Eye (tissue), 1 donor: ENCODE measurements at places on chromosomes 6 and 20.

- DNase-seq: no peak
Measured at GRCh38 chr6:13653296-13653695, 38.2 kb downstream of the NOL7 start.

- DNase-seq: peak; percentile 1
Measured at GRCh38 chr6:152068622-152069261, 261.3 kb downstream of the ESR1 start.

DNA sequence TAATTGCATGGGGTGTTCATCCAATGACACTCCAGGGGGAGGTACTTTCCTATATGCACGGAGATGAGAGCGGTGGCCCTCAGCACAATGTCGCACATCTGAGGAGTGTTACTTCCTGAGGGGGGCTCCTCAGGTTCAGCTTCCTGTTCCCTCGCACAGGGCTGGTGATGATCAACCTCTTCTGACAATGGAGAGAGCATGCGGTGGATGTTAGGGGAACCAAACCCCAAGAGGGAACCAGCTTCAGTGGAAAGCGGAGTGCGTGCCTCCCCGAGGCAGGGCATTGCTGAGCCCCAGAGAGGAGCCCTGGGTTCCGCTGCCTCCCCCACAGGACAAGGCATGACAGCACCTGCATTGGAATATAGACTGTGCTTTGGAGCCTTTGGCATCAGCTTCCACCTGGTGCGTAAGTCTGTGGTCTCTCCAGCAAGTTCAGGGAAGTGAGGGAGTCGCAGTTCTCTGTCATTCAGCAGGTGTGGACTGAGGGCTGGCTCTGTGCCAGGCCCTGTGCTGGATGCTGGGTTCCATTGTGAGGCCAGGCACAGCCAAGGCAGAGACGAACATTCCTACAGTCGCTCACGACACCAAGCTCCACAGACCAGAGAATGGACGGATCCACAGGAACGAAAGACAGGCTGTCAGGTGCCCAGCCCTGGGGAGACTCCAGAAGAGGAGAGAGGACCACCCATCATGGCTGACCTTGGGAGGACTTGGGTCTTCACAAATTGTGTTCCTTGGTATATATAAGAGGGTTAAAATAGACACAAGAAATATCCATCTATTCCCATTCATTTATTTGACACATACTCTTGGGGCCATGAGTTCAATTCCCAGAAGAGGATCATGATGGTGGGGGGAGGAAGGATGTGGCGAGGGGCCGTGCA, 3.9 kb upstream of the ZNF831 start:
- DNase-seq: no peak

- no peak for DNase-seq
Measured at GRCh38 chr6:93389192-93389591, 30.2 kb downstream of the EPHA7 start.

GRCh38 chr20:2867081-2867864, 6.0 kb upstream of the PTPRA start:
- no peak for DNase-seq

- peak; percentile 8 for DNase-seq
Measured at GRCh38 chr6:46583081-46583480, 69.5 kb downstream of the CYP39A1 start.
